ENCODE measurements at places on chromosomes 12 and 14.

DNA sequence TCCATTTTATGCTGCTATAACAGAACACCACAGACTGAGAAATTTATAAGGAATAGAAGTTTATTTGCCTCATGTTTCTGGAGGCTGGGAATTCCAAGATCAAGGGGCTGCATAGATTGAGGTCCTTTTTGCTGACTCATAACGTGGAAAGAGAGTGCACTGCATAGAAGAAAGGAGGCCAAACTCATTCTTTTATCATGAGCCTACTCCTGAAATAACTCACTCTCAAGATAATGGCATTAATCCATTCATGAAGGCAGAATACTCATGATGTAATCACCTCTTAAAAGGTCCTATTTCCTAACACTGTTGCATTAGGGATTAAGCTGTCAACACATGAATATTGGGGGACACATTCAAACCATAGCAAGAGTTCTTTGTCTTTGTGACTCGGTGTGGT lies 60.0 kb upstream of the FBXO33 start:
- ATAC-seq, result no peak

DNA sequence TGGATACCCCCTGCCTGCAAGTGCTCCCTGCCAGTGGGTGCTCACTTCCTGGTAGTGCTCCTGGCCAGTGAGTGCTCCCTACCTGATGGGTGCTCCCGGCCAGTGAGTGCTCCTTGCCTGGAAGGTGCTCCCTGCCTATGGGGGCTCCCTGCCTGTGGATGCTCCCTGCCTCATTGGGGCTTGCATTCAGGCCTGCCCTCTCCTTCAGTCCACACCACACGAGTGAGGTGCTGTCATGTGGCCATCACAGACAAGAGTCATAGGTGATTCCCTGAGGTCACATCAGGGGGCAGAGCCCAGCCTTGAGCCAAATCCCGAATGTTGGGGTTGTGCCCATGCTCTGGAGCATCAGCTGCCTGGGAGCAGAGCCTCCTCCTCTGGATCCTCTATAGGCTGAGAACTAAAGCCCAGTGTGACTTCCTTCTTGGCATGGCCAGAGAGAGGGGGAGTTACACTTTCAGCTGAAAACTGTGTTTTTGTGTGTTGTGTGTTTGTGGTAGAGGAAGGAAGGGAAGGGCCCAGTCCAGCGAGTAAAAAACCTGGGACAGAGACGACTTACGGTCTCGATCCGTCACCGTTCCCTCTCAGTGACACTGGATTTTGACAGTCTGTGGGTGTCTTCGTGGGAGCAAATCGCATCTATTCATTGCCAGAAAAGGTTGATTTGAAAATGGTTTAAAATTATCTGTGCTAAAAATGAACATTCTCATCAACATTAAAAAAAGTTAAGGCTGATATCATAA lies 136.0 kb downstream of the ADGRD1 start:
- ATAC-seq, result no peak

GRCh38 chr12:67827820-67828383 lies 161.3 kb upstream of the IFNG-AS1 start:
- peak; percentile 98 for ATAC-seq

DNA sequence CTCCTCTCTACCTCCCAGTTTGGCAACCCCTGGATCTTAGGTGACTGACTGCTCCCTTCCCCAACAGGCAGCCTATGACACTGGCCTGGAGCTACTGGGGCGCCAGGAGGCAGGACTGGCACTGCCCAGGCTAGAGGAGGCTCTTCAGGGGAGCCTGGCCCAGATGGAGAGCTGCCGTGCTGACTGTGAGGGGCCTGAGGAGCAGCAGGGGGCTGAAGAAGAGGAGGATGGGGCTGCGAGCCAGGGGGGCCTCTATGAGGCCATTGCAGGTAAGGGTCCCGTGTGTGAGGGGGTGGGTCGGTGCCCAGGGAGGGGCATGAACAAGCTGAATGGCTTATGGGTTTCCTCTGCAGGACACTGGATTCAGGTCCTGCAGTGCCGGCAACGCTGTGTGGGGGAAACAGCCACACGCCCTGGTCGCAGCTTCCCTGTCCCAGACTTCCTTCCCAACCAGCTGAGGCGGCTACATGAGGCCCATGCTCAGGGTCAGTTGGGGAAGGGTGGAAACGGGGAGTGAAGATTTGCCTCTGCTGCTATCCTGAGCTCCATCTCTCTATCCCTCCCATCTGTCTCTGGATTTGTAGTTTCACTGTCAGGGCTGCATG lies 2.2 kb downstream of the P3H3 start:
- ATAC-seq, result no peak

GRCh38 chr14:34364201-34364600 lies 97.8 kb downstream of the SPTSSA start:
- ATAC-seq, result no peak

GRCh38 chr12:76628745-76629144 lies 69.2 kb upstream of the OSBPL8 start:
- ATAC-seq, result no peak

DNA sequence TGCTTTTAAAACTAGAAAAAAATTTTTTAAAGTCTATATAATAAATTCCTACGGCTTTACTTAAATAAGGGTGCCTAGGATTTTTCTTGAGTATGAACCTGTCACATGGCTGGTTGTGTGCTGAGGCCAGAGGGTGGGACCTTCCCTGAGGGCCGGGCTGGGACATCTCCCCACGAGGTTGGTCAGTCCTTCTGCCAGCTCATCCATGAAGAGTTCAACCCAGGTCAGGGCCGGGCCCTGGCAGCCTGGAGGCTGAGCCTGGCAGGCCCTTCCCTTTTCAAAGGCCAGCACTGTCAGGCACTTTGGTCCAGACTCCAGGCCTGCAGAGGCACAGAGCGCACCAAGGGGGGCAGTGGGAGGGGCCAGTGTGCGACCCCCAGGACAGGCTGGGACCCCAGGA lies 31.7 kb downstream of the TNFAIP2 start:
- no peak for ATAC-seq

DNA sequence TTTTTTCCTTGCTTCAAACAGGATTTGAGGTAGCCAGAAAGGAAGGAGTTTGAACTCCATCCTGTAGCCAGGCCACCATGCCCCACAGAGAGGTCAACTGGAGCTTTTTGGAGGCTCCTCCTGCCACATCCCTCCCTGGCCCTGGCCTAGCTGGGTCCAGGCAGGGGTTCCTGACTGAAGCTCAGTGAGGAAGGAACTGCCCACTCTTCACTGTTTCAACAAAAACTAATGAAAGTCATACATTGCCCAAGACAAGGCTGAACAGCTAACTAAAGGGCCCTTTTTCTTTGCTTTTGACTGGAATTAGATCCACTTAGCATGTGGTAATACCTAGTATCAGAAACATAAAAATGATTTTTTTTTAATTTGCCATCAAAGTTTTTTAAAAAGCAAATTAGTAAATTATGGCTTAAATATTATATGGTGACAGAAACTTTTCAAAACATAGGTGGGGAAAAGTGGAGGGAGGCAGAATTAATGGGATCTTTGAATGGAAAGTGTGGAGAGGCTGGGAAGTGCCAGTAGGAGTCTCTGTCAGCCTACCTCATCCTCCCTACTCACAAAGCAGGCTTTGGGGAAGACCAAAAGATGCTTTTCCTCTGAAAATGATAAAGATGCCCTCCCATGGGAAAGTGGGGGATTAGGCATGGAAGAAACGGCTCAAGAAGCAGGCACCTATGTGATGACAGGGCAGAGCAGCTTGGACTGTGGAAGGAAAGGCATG lies 22.0 kb downstream of the PLEK2 start:
- no peak for ATAC-seq

- peak; percentile 72 for ATAC-seq
These were observed 239.0 kb upstream of the ATP2B1 start for GRCh38 chr12:89947437-89948270.

GRCh38 chr14:23228812-23229211 lies 8.9 kb upstream of the RNF212B start:
- no peak for ATAC-seq

DNA sequence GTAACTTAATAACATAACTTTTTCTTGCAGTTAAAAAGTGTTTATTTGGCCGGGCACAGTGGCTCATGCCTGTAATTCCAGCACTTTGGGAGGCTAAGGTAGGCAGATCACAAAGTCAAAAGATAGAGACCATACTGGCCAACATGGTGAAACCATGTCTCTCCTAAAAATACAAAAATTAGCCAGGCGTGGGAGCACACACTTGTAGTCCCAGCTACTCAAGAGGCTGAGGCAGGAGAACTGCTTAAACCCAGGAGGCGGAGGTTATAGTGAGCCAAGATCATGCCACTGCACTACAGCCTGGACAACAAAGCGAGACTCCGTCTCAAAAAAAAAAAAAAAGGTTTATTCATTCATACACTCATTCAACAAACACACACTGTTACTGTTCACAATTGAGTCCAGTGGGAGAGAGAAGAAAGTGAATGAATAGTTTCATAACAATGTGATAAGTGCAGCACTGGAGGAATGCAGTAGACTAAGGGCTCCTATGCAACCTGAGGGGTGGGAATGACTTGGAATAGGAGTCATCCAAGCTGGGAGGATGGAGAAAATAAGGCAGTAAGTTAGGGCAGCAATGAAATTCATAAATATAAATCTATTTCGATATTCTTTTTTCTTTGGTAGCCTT lies 19.8 kb downstream of the DAD1 start:
- ATAC-seq, result no peak

DNA sequence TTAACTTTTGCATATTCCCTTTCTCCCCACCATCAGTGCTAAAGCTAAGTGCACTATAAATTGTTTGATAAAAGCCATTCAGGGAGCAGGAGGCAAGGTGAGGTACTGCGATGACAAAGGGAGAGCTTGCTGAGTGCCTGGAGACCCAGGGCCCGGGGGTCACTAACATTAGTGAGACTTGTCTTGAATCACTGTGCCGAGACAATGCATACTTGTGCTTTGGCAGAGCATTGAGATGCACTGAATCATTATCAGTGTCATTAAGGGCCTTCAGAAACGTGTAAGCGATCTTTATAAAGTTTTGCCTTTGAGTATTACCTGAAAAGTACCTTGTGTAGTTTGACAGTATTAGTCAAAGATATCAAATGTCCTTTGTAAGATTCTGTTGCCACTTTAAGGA lies 447.5 kb downstream of the PCNX1 start:
- ATAC-seq, result no peak

GRCh38 chr12:121167232-121167820 lies 34.6 kb downstream of the P2RX7 start:
- no peak for ATAC-seq

DNA sequence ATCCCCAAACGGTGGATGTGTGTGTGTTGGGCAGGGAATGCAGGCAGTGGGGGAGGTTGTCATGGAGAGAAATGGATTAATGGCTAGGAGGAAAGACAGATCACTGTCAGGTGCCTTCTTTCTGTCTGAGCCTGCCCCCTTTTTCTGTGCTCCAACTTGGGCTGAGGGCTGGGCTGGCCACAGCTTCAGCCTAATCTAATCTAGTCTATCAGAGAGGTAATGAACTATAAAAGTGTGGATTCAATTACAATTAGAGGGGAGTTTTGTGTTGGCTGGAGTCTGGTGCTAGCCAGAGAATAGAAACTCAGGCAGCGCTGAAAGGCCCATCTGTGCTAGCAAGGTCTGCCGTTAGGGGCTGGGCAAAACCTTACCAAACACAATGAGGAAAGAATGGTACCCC lies 41.2 kb downstream of the NEUROD4 start:
- no peak for ATAC-seq

- peak; percentile 2 for ATAC-seq
These were observed 10.1 kb downstream of the SHMT2 start for GRCh38 chr12:57239587-57240065.

DNA sequence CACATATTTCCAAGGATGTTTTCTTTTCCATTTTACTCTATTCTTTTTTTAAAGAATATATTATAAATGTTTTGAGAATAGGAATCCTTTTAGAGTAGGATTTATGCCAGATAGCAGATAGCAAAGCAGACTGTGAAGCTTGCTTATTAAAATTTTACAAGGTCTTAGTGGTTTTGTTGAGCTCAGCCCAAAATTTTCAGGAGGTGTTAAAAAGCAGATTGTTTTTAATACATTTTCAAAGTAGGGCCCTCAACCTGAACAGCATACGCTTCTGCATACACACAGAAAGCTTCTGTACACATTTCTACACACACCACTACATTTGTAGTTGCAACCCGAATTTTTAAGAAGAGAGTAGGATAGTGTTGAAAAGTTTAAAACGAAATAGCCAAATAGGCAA lies 151.0 kb downstream of the EPS8 start:
- no peak for ATAC-seq

- ATAC-seq, result no peak
These were observed 65.4 kb upstream of the AMIGO2 start for GRCh38 chr12:47145188-47145587.

GRCh38 chr14:92035890-92036289 lies 4.0 kb downstream of the TRIP11 start:
- ATAC-seq, result no peak

DNA sequence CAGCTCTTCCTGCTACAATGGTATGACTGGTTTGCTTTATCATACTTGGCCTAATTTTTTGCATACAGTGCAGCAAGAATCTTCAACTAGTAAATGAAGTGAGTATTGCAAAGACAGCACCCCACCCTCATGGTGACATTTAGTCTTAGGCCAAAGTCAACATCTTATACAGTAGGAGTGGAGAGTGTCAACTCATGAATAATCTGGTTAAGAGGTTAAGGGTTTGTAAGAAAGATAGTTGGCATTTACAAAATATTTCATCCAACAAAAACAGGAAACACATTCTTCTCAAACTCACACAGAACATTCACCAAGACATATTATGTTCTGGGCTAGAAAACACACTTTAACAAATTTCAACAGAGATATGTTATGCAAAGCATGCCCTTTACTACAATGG lies 2.2 kb upstream of the OAS1 start:
- ATAC-seq, result no peak

DNA sequence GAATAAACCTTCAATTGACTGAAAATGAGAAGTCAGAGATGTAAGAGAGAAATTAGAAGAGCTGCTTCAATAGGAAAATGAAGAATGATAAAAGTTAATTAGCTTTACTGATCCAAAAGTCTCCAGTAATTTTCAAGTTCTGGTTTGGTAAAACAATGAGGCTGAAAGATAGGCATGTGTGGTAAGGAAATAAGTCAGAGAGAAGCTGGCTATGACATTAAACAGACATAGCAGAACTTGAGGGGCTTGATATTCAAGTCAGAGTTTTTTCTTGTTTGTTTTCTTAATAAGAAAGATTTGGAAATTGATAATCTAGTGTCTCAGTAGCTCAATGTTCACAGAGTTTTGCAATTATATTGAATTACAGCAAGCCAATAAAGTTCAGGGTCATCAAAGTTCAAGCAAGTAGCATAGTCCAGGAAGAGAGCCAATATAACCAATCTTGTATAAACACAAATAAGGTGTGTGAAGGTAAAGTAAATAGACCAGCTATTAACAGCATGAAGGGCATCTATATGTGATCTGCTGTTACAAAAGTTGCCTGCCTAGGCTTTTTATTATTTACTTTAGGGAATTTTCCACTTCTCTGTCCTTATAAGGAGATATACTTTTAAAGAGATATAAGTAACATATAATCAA lies 1111.5 kb downstream of the TRHDE start:
- no peak for ATAC-seq

GRCh38 chr14:93023802-93024434 lies 91.8 kb downstream of the ITPK1 start:
- ATAC-seq, result no peak

GRCh38 chr12:93115198-93115601 lies 186.1 kb upstream of the EEA1 start:
- no peak for ATAC-seq

- ATAC-seq, result no peak
These were observed 38.3 kb downstream of the SRGAP1 start for GRCh38 chr12:63882844-63883243.

GRCh38 chr14:34250959-34251358 lies 211.1 kb downstream of the SPTSSA start:
- no peak for ATAC-seq

- no peak for ATAC-seq
These were observed 19.9 kb downstream of the EIF2B2 start for GRCh38 chr14:75022655-75023054.

GRCh38 chr12:122226366-122227125 lies 694 bp upstream of the DIABLO start:
- no peak for ATAC-seq

GRCh38 chr12:16148938-16149337 lies 128.5 kb downstream of the SLC15A5 start:
- no peak for ATAC-seq
